ENCODE measurements at places on chromosomes 12 and 14.

DNA sequence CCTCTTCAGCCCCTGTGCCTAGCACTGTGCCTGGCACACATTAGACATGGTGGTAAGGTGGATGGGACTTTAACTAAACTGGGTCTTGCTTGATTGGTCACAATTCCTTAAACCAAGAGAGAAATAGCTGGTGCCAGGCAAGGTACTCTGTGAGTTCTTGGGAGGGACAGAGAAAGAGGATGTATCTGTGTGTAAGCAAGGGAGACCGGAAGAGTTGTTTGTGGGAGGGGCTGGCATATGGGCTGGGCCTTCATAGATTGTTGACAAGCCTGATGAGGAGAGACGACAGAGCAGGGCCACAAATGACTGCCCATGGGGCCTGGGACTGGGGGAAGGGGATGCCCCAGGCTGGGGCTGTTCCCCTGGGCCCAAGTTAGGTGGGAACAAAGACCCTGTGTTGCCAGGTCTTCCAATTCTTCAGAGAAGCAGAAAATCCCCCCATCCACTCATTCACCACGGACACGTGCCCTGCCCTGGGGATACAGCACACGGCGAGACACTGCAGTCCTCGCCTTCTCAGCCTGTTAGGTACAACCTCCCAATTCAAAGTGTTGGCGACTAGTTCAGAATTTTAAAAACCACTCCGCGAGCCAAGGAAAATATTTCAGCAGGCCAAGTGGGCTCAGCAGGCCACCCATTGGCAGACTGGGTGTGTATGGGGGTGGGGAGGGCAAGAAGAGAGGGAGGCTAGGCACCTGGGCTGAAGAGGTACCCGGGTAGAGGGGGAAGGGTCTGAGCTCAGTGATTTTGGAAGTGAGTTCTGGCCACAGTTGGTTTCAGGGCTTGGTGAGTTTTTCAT is 11.4 kb upstream of the CYP46A1 start:
- DNase-seq, result no peak

- no peak for DNase-seq
Observed at GRCh38 chr12:31118347-31119191, 44.9 kb downstream of the DDX11 start.

- DNase-seq, result no peak
Observed at GRCh38 chr12:106064721-106065021, 74.1 kb downstream of the NUAK1 start.

DNA sequence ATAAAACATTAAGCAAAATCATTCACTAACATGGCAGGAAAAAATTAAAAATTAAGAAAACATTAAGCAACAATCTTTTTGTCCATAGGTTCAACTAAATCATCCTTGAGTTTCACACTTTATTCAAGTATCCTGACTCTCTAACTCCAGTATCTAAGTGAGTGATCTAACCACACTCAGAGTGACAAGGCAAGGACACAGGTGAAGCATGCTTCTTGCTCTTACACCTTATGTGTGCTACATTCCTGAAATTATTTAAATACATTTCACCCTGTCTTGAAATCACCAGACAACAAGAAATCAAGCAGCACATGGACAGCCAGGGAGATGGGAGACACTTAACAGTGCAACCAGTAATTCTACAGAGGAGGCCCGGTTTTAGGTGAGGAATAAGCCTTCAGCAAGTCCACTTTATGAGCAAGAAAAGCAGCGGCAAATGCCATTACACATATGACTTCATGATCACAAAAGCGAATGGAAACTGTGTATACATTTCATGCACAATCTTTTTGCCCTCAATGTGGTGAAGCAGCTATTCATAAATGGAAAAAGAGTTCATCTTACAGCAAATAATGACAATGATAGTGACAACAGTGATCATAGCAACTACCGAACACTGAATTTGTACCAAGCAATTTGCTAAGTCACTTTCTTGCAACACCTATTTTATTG is 37.4 kb downstream of the PHLDA1 start:
- no peak for DNase-seq

DNA sequence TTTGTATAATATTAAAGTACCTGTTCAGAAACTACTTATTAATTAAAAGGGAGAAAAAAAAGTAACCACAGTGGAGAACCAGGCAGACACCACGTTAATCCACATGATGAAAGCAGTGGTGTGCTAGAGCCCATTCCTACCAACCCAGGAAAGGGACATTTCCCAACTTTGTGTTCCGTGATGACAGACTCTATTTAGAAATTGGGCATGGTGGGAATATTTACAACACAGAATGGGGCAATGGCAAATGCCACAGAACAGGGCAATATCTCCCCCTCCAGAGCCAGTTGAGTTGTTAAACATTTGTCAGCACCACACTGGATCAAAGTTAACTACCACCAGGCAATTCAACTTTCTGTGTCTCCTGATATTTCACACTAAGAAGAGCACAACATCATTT is 1.2 kb upstream of the HIGD1C start:
- no peak for DNase-seq

- DNase-seq, result no peak
Observed at GRCh38 chr14:31898838-31899528, 178.1 kb upstream of the ARHGAP5 start.

DNA sequence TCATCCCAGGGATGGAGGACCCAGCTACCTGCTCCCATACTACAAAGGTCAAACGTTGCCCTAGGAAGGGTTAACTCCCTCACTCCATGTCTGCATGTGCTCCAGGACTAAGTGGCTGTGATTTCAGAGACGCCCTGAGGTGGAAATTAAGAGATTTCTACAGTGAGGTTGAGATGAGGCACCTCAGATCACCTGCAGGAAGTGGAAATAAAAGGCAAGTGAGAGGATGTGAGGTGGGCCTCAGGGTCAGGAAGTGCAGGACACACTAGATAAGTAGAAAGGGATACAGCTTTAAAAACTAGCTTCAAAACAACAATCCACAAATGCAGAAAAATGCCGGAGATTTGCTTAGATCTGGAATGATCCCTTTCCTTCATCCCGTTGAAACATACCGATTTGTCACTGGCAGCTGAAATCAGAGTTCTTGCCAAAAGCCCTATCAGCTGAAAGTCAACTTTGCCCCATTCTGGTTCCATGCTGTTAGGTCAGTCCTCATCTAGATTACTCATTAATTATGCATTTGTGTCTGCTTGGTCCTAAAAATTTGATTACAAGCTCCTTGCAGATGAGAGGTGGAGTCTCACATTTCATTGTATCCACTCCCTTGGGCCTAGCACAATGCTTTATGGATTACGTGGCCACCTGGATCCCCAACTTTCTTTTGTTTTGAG is 6.6 kb downstream of the PLBD1 start:
- DNase-seq, result no peak

DNA sequence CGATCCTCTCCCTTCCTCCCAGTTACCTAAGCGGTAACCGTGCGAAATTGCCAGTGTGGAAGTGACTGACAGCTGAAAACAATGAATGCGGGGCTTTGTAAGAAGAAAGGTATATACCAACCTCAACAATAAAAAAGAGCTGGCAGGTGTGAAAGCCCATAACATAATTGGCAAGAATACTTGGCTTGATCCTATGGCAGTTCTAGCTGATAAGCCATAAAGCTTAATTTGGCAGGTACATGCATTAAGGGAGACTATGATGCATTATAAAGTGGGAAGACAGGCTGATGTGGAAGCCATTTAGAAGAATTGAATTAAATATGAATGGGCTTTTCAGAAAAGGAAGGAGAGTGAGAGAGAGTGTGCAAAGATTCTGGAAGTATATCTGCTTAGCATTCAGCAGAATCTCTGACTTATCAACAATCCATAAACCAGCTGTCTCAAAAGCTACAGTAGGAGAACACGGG is 71.3 kb downstream of the CRACR2A start:
- no peak for DNase-seq

DNA sequence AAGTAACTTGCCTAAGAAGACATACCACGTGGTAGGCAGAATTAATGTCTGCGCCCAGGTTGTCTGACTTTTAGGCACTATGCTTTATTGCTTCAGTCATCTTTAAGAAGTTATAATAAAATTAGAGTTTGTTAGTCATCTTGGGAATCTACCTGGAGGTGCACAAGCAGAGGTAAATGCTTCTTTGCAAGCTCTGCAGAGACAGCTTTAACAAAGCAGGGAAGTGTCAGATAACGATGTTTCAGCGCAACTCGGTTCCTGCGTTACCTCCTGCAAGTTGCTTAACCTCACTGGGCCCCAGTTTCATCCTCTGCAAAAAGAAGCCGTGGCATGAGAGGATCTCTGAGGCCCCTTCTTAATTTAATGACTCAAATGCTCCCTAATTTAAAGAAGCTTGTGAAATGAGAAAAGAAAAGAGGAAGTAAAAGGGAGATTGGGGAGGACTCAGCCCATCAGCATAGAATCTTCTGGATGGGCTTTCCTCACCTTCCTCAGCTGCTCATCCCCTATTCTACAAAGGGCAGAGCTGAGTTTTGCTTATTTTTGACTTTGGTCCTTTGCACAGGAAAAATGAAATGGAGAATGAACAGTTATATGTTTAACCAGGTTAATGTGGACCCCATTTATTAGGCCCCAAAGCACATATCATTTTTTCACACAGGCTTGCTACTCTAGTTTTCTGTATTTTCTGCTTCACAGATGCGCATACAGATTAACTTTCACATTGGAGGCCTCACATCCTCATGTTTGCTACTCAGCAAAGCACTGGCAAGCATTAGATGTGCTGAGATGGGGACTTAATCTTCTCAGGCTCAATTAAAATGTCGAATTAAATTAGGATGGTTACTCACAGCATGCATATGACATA is 5.1 kb downstream of the ARHGDIB start:
- no peak for DNase-seq

DNA sequence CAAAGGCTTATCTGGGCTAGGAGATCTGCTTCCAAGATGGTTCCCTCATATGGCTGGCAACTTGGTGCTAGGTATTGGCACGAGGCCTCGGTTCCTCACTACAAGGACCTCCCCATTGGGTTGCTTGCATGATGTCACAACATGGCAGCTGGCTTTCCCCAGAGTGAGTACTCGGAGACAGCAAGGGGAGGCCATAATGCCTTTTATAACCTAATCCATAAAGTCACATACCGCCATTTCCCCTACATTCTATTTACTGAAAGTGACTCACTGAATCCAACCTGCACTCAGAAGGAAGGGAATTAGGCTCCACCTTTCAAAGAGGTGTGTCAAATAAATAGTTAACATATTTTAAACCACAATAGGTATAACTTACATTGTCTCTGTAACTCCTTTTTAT is 130.9 kb downstream of the SAMD4A start:
- DNase-seq, result no peak

DNA sequence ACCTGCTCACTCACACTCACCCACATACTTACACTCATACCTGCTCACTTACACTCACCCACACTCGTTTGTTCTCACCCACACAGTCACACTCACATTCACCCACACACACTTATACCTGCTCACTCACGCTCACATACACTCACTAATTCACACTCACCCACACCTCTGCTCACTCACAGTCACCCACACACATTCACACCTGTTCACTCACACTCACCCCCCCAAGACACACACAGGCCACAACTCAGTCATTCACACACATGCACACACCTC is 436.2 kb downstream of the BCL11B start:
- DNase-seq, result no peak

DNA sequence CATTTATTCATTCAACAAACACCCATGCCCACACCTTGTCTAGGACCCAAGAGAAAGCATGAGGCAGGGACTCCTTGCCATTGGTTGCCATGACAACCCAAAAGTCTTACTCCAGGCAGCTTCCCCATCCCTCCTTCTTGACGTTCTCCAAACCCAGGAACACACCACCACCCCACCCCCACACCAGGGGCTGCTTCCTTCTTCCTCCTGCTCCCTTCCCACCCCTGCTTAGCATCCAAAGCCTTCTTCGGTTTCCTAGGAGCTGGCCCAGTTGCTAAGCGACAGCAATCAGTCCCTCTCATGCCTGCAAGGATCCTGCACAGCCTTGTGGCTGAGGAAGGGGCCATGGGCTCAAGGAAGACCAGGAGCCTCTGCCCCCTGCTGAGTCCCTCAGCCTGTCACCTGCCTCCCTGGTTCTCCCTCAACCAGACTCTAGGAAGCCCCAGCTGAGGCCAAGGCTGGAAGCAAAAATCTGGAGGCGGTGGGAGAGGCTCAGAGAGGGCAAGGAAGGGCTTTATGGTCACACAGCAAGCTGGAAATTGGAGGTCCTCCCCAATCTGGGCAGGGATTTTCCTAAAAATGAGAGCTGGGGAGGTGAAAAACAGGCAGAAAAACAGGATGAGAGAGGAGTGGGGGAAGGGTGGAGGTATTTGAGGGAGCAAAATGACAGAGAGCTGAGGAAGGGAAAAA is 15.4 kb downstream of the RASAL1 start:
- no peak for DNase-seq

GRCh38 chr12:48183091-48183875 is at the start of gene CCDC184:
CCDC184 (plus strand) TSS chr12:48183644; CDS start chr12:48184123, 479 bp downstream.
- no peak for DNase-seq

GRCh38 chr12:96343347-96343954 is 56.8 kb downstream of the CDK17 start:
- DNase-seq, result no peak

DNA sequence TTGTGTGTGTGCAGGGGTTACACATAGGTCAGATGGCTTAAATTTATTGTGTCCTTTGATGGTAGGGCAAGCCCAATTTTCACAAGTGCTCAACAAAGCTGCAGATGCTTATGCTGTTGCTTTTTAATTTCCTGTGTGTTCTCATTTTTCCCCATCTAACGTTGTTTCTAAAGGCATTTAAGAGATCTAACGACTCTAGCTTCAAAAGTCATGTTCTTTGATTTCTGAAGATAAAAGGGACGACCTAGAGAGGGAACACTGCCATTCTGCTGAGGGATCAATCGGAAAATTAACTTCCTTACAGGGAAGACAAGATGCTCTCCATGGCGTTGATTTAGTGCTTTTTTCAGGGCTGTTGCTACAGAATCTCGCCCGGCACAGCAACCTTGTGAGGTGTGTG is 79.0 kb upstream of the GNG2 start:
- DNase-seq, result no peak

- no peak for DNase-seq
Observed at GRCh38 chr14:92615451-92615850, 101.9 kb downstream of the RIN3 start.
